Natural killer cell (primary cell): ENCODE measurements at places on chromosomes 1 and 21. TPM values are rescaled to one million over a fixed set of nuclear protein-coding genes. Genes with fewer than 3 reads are reported as not detected.

- DNase-seq = no peak
These were observed 27.4 kb downstream of the KCNN3 start for GRCh38 chr1:154842635-154843034.

GRCh38 chr1:54904476-54905048, 17.6 kb upstream of the DHCR24 start:
- no peak for DNase-seq

- no peak for DNase-seq
These were observed 7.8 kb downstream of the ABCD3 start for GRCh38 chr1:94425821-94426484.

GUCA2A gene
- total RNA-seq = not detected

- peak; percentile 89 for DNase-seq
These were observed 98.4 kb downstream of the EBNA1BP2 start for GRCh38 chr1:43073490-43074230.

DNA sequence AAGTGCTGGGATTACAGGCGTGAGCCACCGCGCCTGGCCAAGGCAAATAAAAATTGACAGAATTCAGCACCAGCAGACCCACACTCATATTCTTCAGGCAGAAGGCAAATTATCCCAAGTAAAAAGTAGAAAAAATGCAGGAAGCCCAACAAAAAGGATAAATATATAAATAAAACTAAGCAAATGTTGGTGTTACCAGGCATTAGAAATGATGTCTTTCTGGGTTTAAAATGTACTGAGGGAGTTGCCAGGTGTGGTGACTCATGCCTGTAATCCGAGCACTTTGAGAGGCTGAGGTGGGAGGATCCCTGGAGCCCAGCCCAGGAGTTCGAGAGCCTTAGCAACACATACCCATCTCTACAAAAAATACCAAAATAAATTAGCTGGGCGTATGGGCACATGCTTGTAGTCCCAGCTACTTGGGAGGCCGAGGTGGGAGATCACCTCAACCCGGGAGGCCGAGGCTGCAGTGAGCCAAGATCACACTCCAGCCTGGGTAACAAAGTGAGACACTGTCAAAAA, 6.3 kb downstream of the INTS11 start:
- DNase-seq = no peak

GRCh38 chr1:116179964-116180363, 68.8 kb downstream of the MAB21L3 start:
- DNase-seq = no peak

GRCh38 chr1:7454052-7454815, 316.9 kb upstream of the VAMP3 start:
- DNase-seq = no peak

OR6K3 gene
- total RNA-seq = not detected

DNA sequence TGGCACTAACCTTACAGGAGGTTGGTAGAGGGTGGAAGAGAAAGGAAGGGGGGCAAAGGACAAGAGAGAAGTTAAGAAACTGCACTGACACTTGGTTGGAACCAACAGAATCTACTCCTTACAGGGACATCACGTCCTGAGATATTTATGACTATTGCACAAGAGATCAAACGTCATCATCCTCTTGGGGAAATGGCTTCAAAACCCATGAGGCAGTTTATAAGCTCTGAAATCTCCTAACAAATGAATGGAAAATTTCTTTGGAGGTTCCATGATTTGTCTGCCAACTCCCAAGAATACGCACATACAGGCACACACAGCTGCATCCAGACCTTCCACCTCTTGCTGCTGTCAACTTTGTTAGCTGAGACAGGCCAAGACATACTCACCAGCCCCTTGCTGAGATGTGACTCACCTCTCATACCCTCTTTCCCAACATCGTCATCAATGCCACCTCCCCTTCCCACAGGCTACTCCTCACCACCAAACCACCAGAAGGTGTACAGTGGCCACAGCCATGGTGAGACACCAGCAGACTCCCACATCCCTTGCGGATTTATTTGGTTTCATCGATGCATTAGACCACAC, 135.5 kb downstream of the SETD4 start:
- DNase-seq = no peak

DNA sequence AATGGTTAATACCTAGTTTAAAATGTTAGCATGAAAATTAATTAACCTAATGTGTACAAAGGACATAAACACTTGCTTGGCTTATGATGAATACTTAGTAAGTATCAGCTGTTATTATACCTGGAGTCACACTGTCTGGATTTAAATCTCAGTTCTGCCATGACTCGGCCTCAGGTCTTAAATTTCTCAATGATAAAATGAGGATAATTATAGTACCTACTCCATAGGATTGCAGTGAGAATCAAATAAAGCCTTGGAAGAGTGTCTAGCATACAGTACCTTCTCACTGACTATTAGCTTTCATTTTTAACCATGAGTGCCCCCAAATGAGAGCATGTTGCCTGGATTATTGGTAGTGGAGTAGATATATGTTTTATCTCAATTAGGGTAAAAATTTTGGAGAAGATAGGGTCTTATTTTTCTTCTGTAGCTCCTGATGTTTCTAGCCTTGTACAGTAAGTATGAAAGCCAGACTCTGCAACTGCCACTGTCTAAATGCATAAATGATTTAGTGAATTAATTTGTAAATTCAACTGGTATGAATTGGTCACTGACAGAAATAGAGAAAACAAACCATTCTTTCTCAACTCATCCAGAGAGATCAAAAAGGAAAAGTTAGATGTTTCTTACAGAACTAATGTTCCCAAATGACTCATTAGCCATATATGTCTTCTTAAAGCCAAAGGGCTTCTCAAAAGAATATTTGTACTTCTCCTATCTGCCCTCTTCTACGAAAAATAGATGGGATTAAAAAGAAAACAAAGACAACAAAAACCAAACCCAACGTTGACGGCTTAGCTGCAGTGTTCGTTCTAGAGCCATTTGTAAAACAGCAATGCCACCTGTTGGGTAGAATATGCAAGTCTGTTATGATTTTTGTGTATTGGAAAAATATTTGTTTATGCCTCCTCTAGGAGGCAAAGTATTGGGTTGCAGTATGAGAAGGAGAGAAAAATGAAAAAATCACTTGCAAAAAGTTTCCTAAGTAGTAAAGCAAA, 53.8 kb upstream of the MROH9 start:
- no peak for DNase-seq

GRCh38 chr21:41863439-41863740, 15.8 kb downstream of the PRDM15 start:
- DNase-seq = no peak

GRCh38 chr1:172390683-172391551, 29.6 kb upstream of the C1orf105 start:
- no peak for DNase-seq

NHLH1 gene
- 0.16 TPM for total RNA-seq

DNA sequence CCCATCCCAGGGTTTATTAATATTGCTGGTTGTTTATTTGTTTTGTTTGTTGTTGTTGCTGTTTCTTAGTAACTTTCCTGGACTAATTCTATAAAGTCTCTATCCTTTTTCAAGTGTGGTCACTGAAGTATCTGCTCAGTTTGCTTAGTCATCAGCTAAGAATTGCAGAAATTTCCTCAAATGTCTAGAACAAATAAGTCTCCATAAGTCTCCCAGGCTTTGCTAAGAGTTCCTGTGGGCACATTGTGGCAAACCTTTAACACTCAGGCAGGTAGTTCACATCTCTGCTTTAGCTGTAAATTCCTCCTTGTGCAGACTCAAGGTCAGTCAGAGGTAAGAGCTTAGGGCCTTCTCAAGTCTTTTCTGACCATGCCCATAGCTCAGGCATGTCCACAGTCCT, 38.9 kb upstream of the C1orf185 start:
- no peak for DNase-seq

DNA sequence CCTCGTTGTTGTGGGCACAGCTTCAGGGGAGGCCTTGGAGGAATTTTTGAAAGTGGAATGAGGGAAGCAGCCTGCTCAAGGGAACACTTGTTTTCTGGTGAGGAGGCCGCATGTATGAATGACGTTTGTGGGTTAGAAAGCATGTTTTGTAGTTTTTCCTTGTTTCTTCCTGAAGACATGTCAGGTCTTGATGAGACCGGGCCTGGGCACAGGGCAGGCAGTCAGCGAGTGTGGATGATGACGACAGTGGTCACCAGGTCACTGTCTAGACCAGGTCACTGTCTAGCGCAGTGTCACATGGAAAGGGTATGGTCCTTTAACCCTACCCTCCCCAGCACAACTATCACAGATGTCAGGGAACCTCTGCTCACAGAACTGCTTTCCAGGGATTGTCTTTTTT, 7.3 kb downstream of the PSEN2 start:
- DNase-seq = no peak

GRCh38 chr1:117164209-117164608, 42.7 kb upstream of the TRIM45 start:
- DNase-seq = no peak

- DNase-seq = no peak
These were observed 164.7 kb downstream of the RUNX1 start for GRCh38 chr21:34884346-34884929.

TNNI3K gene
- total RNA-seq = 0.72 TPM

DNA sequence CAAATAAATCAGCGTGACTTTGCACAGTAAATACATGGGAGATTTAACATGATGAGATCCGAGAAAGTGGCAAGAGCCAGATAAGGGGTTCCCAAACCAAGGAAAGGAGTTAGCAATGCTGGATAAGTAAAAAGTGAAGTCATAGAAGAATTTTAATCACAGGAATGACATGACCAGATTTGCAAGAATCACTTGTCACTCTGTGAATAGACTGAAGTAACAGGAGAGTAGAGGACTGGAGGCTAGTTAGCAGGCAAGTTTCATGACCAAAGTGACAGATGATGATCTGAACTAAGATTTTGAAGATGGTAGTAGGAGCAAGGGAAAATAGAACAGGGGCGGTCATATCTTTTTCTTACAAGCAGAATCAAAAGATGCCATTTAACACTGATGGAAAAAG, 8.4 kb downstream of the CFH start:
- DNase-seq = no peak

DNA sequence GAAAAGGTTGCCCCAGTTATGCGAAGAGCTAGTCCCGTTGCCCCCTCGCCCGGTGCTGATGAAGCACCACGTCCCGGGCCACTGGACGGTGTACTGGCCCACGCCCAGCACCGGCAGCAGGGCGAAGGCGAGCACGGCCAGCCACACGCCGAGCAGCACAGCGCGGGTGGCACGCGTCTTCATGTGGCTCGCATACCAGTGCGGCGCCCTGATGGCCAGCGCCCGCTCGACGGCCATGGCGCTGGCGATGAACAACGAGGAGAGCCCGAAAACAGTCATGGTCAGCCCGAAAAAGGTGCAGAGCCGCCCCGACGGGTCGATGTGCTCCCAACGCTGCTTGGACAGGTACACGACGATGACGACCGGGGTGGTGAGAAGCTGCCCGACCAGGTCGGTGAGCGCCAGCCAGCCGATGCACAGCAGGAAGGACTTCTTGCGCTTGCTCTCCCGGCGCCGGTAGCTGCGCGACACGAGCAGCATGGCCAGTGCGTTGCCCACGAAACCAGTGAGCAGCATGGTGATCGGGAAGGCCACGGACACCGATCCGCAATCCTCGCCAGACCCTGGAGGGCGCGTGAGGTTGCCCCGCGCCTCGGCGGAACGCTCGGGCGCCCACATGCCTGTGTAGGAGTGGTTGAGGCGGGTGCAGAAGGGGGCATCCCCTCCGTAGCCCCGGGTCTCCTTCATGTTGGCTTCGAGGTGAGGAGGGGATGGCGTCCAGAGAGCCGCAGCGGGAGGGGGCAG, 553 bp downstream of the PTGER3 start:
- peak; percentile 35 for DNase-seq

DNA sequence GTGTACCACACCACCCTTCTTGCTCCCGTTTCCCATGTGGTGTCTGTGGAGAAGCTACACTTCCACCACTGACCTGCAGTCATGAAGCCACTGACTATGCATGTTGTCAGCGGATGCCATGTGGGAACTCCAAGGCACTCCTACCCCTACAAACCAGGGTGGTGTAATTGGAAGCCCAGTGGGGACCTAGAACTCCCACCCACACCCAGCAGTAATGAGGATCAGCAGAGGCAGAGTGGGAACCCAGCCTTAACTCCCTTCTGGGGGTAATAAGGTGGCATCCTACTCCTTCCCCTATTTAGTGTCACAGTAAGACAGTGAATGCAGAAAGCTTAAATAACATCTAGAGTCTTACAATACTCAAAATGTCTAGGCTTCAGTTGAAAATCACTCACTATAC, 78.4 kb downstream of the SPATA46 start:
- no peak for DNase-seq

TDRD5 gene
- total RNA-seq = not detected

GRCh38 chr1:164033782-164034181, 525.2 kb upstream of the PBX1 start:
- no peak for DNase-seq

DNA sequence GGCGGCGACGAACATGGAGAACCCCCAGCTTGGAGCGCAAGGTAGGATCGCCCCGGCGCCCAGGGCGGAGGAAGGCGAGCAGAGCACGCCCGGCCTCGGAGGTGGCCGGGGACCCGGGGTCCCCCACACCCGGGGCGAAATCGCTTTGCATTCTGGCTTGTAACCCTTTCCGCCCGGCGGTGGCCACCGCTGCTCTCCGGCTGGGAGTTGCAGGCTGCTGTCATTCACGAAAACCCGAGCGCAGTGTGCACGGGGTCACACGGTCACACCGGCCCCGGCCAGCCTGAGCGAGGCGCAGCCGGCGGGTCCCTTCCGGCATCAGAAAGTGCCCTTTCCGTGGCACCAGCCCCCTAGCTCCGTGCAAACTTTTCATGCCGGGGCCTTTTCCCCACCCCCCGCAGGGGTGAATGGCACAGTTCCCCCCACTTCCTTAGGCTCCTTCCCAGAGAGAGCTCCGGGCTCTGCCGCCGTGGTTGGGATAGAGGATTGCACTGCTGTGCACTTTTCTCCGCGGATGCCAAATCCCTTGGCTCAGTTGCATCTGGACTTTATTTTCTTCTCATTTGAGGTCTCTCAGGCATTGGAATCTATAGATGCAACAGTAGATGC, 802 bp downstream of the KAZN start:
- no peak for DNase-seq

DNA sequence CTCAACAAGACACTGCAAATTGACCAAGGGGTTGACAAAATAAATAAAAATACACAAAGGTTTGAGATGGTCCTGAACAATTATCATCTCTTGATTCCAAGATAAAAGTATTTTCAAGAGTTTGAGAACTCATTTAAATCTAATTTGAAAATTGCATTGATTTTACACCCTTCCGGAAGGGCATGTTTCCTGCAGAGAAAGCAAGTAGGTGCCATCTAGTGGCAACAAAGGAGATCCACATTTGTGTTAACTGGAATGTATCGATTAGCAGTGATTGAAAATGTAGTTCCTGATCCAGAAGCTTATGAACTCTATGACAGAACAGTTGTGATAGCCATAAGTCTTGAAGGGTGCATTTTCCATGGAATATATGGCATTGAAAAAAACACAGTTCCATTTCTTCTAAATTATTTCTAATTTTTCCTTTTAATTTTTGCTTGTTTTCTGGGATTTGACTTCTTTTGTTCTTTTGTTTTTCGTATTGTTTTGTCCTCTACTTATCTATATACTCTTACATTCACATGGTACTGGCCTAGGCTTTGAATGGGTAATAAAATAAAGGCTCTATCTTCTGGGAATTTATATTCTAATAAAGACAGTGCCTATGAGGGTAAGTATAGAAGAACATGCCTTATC, 143.7 kb downstream of the DNM3 start:
- DNase-seq = peak; percentile 61

- no peak for DNase-seq
These were observed 74.6 kb downstream of the ZNF648 start for GRCh38 chr1:181986907-181987305.

RHD gene
- 0.21 TPM for total RNA-seq

GRCh38 chr21:39781331-39781730, 36.3 kb downstream of the IGSF5 start:
- DNase-seq = no peak

- DNase-seq = no peak
These were observed 2.4 kb downstream of the NTRK1 start for GRCh38 chr1:156862997-156863599.

GCSAML gene
- 1.4 TPM for total RNA-seq

ERG gene
- total RNA-seq = not detected
